ENCODE measurements at places on chromosomes 3 and 15.

GRCh38 chr15:72033711-72034110 lies 84.2 kb downstream of the MYO9A start:
- DNase-seq, result no peak

- peak; percentile 22 for DNase-seq
Measured at GRCh38 chr15:77018796-77019505, 24.0 kb downstream of the PSTPIP1 start.

- no peak for DNase-seq
Measured at GRCh38 chr3:94130690-94131089, 67.8 kb downstream of the NSUN3 start.

- peak; percentile 5 for DNase-seq
Measured at GRCh38 chr15:57527382-57528091, 64.2 kb upstream of the MYZAP start.

DNA sequence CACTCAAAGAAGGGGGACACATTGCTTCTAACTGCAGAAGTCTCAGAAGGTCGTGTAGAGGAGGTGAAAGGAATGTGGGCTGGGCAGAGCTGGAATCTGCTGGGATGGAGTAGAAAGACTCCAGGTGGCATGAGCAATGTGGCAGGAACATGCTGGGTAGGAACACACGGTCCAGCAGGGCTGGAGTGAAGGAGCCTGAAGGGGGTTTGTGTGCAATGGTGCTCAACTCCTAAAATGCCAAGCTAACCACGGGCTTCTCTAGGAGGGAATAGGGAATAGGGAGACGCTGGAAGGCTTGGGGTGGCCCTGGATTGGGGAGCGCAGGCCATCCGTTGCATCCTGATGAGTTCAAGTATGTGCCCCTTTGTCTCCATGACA lies 253.8 kb downstream of the FAM43A start:
- no peak for DNase-seq

GRCh38 chr3:111932946-111933345 lies 45.9 kb upstream of the ABHD10 start:
- DNase-seq, result no peak

- no peak for DNase-seq
Measured at GRCh38 chr3:58175437-58176184, 35.2 kb downstream of the DNASE1L3 start.

DNA sequence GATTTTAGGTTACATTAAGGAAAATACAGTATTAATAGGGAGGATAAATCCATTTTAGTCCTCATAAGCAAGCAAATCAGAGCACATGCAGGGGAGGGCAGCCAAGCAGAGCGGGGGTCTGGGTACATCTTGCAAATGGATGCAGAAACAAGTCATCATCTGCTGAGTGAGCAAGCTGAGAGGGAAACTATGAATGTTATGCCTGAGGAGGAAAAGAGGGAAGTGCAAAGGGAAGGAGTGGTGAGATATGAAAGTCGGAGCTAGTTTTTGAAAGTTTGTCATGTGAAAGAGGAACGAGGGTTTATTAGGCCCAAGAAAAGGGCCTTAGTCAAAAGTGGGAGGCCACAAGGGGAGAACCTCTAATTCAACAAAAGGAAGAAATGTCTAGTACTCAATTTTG lies 15.4 kb downstream of the PTX3 start:
- no peak for DNase-seq

Data from activated CD8-positive, alpha-beta T cell treated with anti-CD3 and anti-CD28 coated beads for 36 hours (primary cell).